Effector CD4-positive, alpha-beta T cell (primary cell): ENCODE measurements at places on chromosomes 3 and 15.

DNA sequence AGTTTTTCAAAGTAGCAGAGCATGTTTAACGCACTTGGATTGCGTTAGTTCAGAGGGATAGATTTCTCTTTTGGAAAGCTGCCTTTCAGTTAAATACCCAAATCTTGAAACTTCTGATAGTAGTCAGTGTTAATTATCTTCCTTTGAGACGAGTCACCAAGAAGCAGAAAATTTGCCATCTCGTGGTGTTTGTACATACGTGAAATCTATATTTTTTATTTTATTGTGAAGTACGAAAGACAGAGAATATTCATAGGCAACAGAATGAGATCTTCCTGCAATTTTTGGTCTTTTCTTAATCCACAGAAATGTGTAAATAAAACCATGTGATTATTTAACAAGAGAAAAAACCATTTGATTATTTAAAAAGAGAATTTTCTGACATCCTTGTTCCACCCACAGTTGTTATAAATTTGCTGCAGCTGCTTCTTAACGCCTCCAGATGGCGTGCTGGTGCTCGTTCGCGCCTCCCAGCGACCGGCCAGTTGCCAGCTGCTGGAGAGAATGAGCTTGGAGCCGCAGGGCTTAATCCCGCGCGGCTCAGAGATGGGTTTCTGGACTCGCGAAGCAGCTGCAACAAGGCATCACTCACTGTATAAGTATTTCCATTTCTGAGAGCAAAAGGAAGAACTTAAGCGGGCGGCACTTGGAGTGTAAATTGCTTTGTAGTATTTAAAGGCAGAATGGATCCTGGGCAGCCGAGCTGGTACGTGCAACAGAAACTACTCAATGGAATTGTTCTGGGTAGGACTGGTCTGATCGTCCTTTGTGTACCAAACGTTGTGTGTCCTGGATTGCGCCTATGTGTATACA is 10.5 kb upstream of the SLITRK3 start:
- DNase-seq: no peak

DNA sequence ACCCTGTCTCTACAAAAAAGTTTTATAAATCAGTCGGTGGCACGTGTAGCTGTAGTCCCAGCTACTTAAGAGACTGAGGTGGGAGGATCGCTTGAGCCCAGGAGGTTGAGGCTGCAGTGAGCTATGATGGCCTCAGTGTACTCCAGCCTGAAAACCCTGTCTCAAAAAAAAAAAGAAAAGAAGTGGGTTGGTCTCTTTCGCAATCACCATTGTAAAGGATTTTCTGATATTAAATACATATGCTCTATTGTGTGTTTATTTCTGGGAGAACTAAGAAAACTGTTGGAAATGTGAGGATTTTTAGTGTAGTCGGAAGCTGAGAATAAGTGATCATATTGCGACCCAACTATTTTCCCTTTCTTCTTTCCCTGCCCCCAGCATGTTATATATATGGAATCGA is 7.5 kb downstream of the ZNF710 start:
- no peak for DNase-seq

- no peak for DNase-seq
Measured at GRCh38 chr3:102078854-102079808, 229.8 kb downstream of the NFKBIZ start.

- no peak for DNase-seq
Measured at GRCh38 chr3:147122350-147122749, 284.0 kb downstream of the ZIC4 start.

DNA sequence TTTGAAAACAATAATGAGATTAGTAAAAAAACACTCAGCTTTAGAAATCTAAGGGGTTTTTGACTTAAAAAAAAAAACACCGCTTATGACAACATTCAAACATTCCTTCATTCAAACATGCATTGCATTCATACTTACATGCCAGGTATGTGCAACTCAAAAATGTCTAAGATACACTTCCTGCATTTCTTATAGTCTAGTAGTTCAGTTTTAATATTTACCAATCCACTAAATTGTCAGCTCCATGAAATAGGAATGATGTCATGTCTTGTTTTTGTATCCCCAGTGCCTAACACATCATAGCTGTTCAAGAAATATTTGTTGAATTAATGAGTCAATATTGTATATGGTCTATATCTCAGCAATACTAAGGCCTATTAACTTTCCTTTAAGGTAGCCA is 51.7 kb downstream of the EIF4E3 start:
- no peak for DNase-seq
